ENCODE measurements at places on chromosomes 5 and 9.

- DNase-seq = no peak
Observed at GRCh38 chr5:56281489-56282165, 48.5 kb upstream of the ANKRD55 start.

GRCh38 chr9:137544176-137544760 is 5.9 kb downstream of the PNPLA7 start:
- DNase-seq = no peak

GRCh38 chr9:108691614-108692013 is 164.2 kb downstream of the ACTL7B start:
- DNase-seq = no peak

- no peak for DNase-seq
Observed at GRCh38 chr9:136268318-136268717, 22.7 kb upstream of the QSOX2 start.

- no peak for DNase-seq
Observed at GRCh38 chr5:174087783-174088182, 42.3 kb downstream of the NSG2 start.

DNA sequence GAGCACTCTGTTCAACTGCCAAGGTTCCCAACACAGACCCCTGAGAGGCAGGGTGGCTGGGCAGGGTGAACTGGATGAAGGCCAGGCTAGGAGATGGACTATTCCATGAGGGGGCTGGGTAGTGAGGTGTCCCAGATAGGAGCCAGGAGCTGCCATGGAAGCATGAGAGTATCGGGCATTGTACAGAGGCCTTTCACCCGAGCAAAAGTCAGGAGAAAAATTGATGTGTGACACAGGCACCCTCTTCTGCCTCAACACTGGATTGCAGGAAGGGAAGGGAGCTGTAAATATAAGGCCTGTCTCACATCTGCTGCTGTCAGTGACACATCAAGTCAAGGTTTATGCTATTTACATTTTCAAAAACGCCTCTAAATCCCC is 74.6 kb downstream of the UBAP1 start:
- DNase-seq = no peak

- no peak for DNase-seq
Observed at GRCh38 chr5:39794513-39795210, 369.9 kb upstream of the DAB2 start.

DNA sequence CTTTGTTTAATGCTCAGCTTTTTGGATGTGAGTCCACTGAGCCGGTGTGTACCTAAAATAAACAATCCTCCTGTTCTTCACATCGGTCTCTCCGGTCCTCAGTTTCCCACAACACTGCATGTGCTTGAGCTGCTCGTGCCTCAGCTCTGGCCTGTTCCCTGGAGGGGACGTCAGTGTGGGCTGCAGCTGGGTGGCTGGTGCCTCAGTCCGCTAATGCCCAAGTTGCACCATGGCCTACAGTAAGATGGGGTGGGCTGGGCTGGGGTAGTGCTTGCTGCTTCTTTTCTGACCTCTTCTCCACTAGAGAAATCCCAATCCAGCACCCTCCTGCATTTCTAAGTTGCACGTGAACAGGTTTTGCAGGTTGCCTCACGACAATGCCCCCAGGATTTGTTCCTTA is 595 bp upstream of the BTNL9 start:
- no peak for DNase-seq

DNA sequence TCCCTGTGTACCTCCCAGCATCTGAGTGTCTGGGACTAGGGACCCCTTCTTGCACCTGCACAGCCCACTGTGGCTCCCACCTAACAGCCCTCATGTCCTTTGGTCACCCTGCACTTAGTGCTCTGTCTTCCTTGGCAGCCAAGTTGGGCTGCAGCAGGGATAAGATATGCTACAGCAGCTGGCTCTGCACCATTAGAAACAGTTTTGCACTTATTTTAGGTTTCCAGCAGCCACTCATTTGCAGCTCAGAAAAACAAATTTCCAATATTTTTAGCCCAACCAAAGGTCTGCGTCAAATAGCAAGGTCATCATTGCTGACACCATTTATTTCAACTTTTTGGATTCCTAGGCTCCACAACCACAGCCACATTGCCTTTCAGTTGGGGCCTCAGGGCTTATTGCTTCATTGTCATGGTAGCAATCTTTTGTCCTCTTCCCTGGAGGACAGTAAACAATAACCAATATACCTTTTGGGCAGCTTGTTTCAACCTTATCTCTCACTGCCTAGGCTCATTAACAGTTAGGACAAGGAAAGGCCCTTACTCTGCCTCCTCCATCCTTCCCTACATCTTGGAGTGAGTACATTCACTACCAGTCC is 263.9 kb downstream of the COX7C start:
- DNase-seq = no peak

DNA sequence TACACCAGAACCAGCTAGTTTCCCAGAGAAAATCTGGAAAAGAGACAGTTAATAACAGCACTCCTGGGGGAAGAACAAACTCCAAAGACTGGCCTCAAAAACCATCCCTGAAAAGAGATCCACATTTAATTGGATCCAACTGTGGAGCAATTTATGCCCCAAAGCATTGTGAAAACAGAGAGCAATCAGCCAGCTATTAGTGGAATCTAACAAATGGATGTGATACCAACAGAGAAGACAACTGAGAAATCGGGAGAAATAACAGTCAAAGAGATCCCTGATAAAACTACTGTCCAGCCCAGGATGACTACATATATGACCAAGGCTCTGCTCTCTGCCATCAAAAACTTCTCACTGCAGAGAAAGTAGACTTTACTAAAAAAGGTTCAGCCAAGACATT is 40.5 kb upstream of the TRIO start:
- no peak for DNase-seq

GRCh38 chr5:61402244-61402823 is 70.3 kb downstream of the ZSWIM6 start:
- no peak for DNase-seq

DNA sequence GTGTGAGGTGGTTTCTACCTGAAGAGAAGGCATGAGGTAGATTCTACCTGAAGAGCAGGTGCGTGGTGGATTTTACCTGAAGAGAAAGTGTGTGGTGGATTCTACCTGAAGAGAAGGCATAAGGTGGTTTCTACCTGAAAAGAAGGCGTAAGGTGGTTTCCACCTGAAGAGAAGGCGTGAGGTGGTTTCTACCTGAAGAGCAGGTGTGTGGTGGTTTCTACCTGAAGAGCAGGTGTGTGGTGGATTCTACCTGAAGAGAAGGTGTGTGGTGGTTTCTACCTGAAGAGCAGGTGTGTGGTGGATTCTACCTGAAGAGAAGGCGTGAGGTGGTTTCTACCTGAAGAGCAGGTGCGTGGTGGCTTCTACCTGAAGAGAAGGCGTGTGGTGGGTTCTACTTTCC is 192.8 kb downstream of the MED10 start:
- no peak for DNase-seq

GRCh38 chr5:40437452-40437861 is 242.3 kb upstream of the PTGER4 start:
- DNase-seq = peak; percentile 63

DNA sequence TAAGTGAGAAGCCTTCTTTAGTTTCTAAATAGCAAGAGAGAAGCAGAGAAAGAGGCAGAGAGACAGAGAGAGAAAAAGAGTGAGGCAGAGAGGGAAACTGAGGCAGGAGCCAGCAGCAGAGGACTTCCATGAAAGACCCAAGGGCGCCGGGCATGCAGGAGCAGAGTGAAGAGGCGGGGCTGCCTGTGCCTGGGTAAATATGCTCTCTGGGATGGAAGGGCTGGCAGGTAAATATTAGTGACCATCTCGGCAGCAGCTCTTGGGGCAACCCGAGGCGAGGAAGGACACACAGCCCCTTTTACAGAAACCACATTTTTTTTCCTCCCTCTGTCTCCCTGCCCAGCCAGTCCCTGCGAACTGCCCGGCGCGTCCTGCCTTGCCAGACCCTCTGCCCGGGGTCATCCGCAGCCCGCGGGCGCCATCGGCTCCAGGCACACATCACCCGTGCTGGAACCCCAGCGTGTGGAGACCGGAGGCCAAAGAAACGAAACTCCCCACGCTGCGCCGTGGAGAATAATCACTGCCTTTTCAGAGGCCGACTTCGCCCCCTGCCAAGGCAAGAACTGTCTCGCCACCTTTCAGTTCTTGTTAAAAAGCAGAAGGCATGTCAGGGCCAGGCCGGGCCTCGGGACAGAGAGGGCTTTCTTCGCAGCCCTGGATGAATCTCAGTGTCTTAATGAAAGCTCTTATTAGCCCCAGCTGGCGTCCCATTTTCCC is 61.3 kb downstream of the BOD1 start:
- DNase-seq = no peak

- no peak for DNase-seq
Observed at GRCh38 chr5:82106756-82107155, 134.9 kb downstream of the ATG10 start.

All from activated CD8-positive, alpha-beta T cell treated with anti-CD3 and anti-CD28 coated beads for 36 hours (primary cell).